ENCODE measurements at places on chromosomes 16 and 17.

GRCh38 chr16:13315642-13316427 is 414.4 kb downstream of the SHISA9 start:
- no peak for DNase-seq

DNA sequence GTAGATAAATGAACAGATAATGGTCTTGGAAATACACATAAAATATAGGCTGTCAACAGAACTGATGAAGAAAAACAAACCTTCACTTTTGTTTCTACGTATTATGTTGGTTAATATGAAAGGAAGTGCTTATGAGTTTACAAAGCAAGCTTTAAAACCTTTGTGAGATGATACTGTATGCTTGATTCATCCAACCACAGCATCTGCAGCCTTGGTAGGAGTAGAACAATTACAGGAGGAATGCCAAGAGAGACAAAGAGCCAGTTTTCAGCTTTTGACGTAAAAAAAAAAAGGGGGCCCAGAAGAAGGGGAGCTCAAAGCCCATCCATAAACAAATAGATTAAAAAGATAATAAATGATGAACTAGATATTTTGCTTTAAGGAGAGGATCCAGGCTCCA is 13.3 kb downstream of the FAM20A start:
- DNase-seq: no peak

- DNase-seq: no peak
Observed at GRCh38 chr17:8015957-8016631, 13.7 kb downstream of the GUCY2D start.

GRCh38 chr17:72967977-72968585 is 124.4 kb downstream of the SLC39A11 start:
- DNase-seq: no peak

Measured in tibial artery (tissue), 4 donors.